ENCODE measurements at places on chromosomes 3 and 15.
A peak's percentile ranks its signal among the peaks of the same experiment; 100 is the strongest.

GRCh38 chr15:64837502-64837901 lies 4.2 kb upstream of the PLEKHO2 start:
- DNase-seq: no peak

DNA sequence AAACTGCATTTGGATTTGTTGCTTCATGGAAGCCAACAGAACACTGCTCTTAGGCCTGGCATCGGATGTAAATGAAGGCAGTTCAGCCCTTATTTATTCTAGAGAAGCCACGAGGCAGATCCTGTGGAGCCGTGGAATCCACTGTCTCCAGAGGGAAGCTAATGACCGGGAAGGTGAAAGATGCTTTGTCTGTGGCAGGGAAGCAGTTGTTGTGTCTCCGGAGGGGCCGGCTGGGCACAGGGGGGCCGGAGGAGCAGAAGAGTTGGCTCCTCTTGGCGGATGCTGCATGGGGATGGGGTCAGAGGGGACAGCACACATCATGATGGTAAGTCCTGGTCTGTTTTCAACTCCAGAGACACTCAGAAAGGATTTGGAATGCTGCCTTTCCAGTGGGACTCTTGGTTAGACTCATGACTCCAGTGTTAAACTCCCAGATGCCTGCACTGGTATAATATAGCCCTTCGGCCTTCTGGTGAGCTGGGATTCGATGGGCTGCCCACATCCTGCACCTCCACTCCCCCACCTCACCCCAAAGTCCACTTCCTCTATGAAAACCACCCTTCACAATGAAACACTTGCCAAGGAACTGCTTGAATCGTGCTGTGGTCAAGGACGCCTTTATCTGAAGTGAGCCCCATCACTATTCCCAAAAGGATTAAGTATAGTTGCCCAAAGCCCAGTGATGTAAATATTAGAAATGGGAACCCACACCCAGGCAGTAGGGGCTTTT lies 33.6 kb downstream of the TPM1 start:
- DNase-seq: no peak

- DNase-seq: no peak
Observed at GRCh38 chr3:27423463-27423862, 54.3 kb upstream of the NEK10 start.

- no peak for DNase-seq
Observed at GRCh38 chr15:75921732-75922703, 18.3 kb downstream of the FBXO22 start.

- no peak for DNase-seq
Observed at GRCh38 chr15:72856549-72857040, 73.0 kb upstream of the ADPGK start.

DNA sequence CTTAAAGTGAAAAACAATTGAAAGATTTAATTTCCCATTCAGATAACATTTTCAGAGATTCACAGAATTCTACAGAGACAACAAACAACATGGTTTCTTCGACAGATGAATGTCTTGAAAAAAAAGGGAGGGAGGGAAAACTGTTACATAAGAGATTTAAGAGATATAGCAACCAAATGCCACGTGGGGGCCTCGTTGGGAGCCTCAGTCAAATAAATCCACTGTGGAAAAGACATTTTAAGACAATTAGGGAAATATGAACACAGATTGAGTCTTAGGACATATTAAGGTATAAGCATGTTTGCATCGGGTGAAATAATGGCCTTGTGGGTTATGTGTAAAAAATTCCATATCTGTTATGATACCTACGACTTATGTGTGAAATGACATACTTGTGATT lies 5.0 kb upstream of the PRRT3 start:
- no peak for DNase-seq

GRCh38 chr3:167728176-167728575 lies 6.5 kb downstream of the PDCD10 start:
- no peak for DNase-seq

- peak; percentile 23 for DNase-seq
Observed at GRCh38 chr15:55434989-55435825, 26.9 kb downstream of the PIERCE2 start.

DNA sequence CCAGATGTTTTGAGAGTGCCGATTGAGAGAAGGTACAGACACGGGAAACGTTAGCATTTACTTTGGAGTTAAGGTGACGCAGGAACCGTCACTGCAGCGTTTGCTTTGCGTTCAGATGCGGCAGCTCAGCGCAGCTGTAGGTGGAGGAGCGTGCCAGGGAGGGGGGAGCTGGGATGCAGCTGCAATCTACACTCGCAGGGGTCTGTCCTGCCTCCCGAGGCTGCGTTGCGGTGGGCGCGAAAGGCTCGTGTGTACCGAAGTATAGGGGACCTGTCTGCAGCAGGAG lies 425 bp upstream of the FYTTD1 start:
- DNase-seq: no peak

GRCh38 chr15:40796512-40796911 lies 10.4 kb upstream of the ZFYVE19 start:
- no peak for DNase-seq

GRCh38 chr3:26247712-26248111 lies 374.9 kb upstream of the LRRC3B start:
- DNase-seq: no peak

DNA sequence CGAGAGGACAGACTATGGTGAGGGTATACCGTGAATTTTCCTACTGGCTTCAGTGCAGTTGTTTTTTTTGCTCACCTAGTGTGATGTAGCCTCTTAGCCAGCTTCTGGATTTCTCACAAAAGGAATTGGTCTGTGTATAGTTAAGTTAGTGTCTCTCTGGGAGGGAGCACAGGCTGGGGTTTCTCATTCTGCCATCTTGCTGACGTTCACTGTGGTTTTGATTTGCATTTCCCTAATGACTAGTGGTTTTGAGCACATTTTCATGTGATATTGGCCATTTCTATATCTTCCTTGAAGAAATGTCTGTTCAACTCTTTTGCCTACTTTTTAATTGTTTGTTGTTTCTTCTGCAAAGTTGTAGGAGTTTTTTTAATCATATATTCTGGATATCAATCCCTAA lies 2.2 kb upstream of the CD86 start:
- DNase-seq: no peak

GRCh38 chr15:27869697-27870281 lies 229.3 kb downstream of the OCA2 start:
- DNase-seq: no peak

- no peak for DNase-seq
Observed at GRCh38 chr3:97958396-97958795, 13.8 kb downstream of the RIOX2 start.

- DNase-seq: no peak
Observed at GRCh38 chr3:3589715-3590130, 209.5 kb upstream of the LRRN1 start.

- no peak for DNase-seq
Observed at GRCh38 chr3:151940481-151940880, 67.0 kb downstream of the SUCNR1 start.

DNA sequence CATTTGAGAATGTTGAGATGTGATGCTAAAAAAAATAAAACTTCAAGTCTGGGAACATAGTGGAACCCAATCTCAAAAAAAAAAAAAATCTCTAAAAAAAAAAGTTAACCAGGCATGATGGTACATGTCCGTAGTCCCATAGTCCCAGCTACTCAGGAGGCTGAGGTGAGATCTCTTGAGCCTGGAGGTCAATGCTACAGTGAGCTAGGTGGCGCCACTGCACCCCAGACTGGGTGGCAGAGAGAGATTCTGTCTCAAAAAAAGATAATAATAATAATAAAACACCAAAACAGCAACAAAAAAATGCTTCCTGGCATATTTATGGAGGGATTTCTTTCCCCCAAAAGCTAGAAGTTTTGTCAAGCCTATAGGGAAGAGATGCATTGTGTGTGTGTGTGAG lies 361.6 kb downstream of the ROBO1 start:
- no peak for DNase-seq

- no peak for DNase-seq
Observed at GRCh38 chr3:129695230-129695629, 88.8 kb upstream of the PLXND1 start.

- peak; percentile 56 for DNase-seq
Observed at GRCh38 chr3:112293368-112294321, at the start of gene SLC9C1. SLC9C1 (minus strand) TSS chr3:112294216; CDS start chr3:112286791, 7,425 bp downstream.

- peak; percentile 51 for DNase-seq
Observed at GRCh38 chr3:13019243-13020095, 53.8 kb downstream of the IQSEC1 start.

DNA sequence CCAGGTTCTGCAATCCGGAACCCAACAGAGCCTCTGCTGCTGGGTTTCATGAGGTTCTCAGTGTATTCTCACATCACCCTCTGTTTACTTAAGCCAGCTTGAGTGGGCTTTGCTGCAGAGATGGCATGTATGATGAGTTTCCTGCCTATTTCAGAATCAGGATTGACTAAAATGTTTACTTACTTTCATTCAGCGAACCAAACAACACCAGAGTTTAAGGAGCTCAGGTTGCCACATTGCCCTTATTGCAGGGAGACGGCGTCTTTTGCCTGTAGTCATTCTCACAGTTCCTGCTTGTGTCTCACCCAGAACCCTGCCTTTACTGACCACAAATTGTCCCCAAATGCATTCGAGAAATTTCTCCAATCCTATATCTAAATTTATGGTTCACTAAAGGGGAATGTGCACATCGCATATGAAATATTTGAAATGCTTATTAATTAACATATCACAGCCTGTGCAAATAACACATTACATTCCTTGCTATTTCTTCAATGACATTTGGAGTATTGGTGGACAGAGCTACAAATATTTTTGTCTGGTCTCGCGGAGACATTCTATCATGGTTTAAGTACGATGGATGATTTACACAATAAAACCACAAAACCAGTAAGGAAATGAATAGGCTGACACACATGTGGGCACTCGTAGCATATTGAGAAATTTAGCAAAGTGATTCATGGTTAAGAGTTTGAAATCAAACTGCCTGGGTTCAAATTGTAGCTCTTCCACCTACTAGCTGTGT lies 377.2 kb upstream of the CFAP20DC start:
- DNase-seq: no peak

DNA sequence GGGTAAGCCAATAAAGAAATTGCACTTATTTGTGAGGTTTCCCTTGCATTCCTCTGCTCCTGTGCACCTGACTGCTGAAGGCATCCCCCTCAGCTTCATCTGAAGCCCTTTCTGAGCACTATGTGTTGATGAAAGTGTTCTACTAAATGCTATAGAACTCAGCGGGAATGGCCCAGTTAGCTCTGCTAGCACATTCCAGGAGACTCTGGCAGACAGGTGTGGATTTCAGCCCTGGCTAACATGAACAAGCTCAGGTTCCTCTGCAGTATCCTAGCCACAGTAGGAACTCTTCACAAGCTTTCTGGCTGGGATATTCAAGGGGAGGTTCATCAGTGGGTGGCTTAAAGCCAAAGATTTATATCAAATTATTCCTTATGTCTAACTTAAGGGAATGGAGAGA lies 265.5 kb downstream of the RORA start:
- DNase-seq: no peak

DNA sequence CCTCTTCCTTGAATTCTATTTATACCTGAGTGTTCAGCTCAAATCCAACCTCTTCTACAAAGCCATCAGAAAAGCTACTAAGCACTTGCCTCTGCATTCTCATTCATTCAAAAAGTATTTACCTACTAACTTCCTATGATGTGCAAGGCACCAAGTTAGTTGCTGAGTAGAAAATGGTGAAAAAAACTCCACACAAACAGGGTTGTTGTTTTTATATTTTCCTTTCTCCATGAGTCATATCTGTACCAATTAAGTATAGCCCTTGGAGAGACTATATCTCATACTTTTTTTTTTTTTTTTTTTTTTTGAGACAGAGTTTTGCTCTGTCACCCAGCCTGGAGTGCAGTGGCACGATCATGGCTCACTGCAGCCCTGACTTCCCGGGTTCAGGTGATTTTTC lies 67.7 kb downstream of the IGF2BP2 start:
- no peak for DNase-seq

DNA sequence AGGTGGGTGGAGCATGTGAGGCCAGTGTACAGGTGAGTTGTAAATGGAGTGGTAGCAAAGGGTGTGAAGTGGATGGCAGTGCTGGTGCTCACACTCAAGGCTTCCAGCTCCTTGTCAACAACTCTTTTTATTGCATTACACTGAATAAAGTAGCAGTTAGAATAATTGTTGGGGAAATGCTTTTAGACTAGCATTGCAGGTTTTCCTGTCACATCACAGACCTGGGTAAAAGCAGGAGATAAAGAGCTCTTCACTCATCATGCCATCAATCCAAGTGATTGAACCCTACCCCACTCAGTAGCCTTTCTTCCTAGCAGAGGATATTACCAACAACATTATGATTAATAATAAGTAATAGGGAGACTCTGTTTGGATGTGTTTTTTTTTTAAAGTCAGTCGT lies 81.6 kb downstream of the CDIN1 start:
- DNase-seq: no peak

GRCh38 chr3:117490716-117491115 lies 781.1 kb downstream of the TUSC7 start:
- no peak for DNase-seq

DNA sequence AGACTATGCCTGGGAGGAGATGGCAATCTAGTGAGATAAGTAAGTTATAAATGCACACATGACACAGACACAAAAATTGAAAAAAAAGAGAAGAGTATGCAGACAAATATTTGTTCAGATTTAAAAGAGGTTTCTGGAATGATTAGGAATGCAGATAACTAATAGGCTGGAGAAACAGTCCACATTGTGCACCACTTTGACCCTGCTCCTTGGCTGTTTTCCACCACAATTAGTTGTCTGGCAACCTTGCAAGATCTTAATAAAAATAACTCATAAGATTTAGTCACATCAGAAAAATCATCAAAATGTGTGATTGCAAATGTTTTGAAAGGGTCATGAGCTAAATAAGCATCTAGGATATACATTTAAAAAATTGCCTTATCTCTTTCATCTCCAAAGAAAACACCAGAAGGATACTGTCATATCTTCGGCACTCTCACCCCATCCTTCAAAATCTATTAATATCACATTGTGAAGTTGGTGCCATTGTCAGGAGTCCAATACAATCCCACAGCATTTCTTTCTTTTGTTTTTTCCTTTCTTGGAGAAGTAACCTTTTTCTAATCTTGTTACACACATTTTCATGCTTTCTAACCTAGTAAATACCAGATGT lies 153.7 kb upstream of the KCNMB2 start:
- no peak for DNase-seq

GRCh38 chr3:38738630-38739395 lies 77.2 kb downstream of the SCN10A start:
- DNase-seq: peak; percentile 9

DNA sequence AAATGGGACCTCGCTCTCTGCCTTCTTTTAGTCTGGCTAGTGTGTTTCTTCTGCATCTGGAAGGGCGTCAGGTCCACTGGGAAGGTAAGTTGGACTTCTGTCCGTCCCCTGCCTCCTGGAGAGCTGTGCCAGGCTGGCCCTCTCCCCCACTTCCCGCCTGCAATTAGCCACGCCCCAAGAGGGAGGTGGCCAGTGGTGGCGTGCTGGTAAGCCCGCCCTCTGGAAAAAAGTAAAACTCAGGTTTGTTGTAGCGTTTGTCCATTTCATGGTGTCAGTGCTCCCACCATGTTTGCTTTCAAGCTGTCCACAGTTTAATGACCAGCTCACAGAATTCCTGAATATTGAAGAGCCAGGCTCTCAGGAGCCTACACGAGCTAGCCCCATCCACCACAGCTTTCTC lies 55.6 kb downstream of the SLC6A6 start:
- DNase-seq: no peak

GRCh38 chr3:188972310-188972709 lies 199.5 kb upstream of the TPRG1 start:
- no peak for DNase-seq
